Activated CD8-positive, alpha-beta memory T cell treated with anti-CD3 and anti-CD28 coated beads for 48 hours (primary cell): ENCODE measurements at places on chromosomes 4 and X.

DNA sequence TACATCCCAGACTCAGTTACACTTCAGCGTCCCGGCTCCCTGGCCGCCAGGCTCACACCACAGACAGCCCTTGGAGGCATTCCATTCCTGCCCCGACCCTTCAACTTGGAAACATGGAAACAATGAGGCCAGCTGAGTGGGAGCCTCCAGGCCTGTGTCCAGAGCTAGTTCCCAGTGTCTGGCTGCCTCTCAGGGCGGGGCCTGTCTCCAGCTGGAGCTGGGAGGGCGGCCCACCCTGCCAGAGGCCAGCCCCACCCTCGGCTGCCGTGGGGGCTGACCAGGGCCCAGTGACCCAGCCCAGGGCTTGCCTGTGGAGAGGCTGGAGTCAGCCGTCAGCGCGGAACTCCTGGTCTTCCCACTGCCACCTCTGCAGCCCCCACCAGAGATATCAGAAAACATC lies 37.4 kb upstream of the SPON2 start:
- no peak for DNase-seq

DNA sequence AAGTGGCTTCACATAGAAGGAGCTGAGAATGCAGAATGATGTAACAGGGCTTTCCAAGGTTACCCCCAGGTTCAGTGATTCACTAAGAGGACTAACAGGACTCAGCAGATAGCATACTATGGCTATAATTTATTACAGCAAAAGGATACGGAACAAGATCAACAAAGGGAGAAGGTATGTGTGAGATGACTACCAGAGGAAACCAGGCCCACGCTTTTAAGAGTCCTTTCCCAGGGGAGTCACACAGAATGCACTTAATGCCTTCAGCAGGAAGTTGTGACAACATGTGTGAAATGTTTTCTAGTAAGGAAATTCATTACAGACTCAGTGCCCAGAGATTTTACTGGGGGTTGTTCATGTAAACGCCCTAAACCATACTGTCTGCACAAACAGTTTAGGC lies 373.6 kb upstream of the MAGEB2 start:
- no peak for DNase-seq

GRCh38 chr4:79155336-79155735 lies 170.5 kb downstream of the NAA11 start:
- no peak for DNase-seq

DNA sequence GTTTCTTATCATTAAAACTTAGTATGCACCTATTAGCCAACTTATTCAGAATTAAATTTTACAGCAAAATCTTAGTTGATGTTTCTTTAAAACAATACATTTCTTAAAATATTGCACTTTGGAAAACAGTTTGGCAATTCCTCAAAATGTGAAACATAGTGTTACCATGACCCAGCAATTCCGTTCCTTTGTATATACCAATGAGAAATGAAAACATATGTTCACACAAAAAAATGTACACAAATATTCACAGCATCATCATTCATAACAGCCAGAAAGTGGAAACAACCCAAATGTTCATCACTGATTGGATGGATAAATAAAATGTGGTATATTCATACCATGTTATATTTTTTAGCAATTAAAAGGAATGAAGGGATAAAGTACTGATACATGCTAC lies 50.2 kb downstream of the WDR44 start:
- DNase-seq = no peak

DNA sequence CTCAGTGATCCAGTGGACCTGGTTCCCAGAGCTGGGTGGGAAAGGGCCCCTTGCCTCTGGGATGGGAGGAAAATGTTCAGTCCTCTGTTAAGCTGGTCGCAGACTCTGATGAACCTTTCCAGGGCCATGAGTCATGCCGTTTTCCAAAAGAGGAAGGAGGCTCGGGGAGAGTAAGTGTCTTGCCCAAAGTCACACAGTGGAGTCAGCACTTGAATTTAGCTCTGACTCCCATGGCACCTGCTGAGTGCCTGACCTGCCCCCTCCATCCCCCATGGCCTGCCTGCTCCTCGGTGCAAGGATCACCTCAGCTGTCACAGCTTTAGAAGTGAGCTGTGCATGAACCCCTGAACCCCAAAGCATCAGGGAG lies 14.0 kb upstream of the KIAA0232 start:
- no peak for DNase-seq

DNA sequence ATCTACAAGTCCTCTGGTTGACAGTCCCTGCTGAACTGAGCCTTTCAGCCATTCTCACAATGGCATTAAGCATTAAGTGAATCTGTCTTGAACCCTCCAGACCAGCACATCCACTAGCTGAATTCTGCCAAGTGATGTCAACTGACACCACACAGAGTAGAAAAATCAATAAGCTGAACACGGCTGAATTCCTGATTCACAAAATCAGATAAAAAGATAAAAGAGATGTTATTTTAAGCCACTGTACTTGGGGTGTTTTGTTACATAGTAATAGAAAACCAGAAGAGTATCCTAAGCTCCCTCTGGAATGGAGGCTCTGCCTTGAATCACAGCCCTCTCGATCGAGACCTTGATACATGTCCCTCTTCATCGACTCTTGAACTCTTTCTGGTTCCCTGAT lies 336.5 kb downstream of the DMD start:
- no peak for DNase-seq

- no peak for DNase-seq
Observed at GRCh38 chr4:15488658-15489470, 19.2 kb downstream of the CC2D2A start.

- no peak for DNase-seq
Observed at GRCh38 chr4:108116423-108117168, 52.1 kb downstream of the LEF1 start.

DNA sequence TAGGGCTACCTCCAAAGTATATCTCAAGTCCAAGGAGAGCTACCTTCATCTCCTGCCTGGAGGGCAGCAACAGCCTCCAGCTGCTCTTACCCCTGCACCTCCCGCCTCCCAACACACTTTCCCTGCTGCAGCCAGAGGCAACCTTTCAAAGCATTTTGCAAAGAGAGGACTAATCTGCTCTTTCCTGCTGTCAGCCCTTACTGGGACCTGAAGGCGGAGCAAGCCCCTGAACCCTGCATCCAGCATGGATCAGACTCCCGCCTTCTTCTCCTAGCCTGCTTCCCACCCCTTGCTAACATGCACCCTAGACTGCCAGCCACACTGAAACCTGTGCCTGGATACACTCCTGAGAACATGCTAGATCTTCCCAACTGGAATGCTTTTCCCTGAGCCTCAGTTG lies 37.7 kb upstream of the VMA21 start:
- no peak for DNase-seq

GRCh38 chr4:82842593-82842992 lies 44.0 kb upstream of the SCD5 start:
- DNase-seq = no peak

DNA sequence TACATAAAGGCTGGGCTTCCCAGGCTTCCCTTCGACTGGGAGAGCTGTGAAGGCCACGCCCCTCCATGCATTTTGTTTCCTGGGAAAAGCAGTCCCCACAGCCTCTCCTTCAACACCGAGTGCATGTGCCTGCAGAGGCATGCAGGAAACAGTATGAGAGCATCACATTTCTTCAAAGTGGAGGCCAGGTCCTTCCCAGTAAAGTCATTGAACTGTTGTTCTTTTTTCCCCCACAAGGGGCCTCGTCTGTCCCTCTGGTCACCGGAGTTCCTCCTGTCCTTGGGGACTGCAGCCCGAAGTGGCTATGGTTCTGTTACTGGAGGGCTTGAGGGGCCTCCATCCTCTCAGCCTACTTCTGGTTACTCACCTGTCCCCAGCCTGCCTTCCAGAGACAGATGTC lies 56.0 kb downstream of the RAI2 start:
- DNase-seq = no peak
